A549 treated with Mapracorat at 1 μM for 4 hours (cell line): ENCODE measurements at places on chromosomes 13 and 19. TPM values are rescaled to one million over a fixed set of nuclear protein-coding genes. Genes with fewer than 3 reads are reported as not detected.

PDE4C gene
- total RNA-seq, result 0.24 to 0.49 TPM (median 0.28 TPM) in 4 of 5 replicates, not detected in the other

ZNF234 gene
- 1.9 to 2.6 TPM (median 2.1 TPM) in 5 replicates for total RNA-seq

PRSS57 gene
- total RNA-seq, result 0.18 to 0.23 TPM in 2 of 5 replicates, not detected in the others

SULT2A1 gene
- total RNA-seq, result not detected in 5 replicates

ZNF480 gene
- total RNA-seq, result 7.0 to 16.7 TPM (median 16.1 TPM) in 5 replicates

B3GNT8 gene
- total RNA-seq, result 0.10 to 0.32 TPM (median 0.13 TPM) in 4 of 5 replicates, not detected in the other

BTBD2 gene
- 31.4 to 46.2 TPM (median 43.0 TPM) in 5 replicates for total RNA-seq

CYP2S1 gene
- 18.9 to 24.2 TPM (median 19.7 TPM) in 5 replicates for total RNA-seq

ZNF429 gene
- not detected in 5 replicates for total RNA-seq

GAPDHS gene
- total RNA-seq, result 0.21 TPM in 1 of 5 replicates, not detected in the others

MAU2 gene
- 8.8 to 14.1 TPM (median 13.6 TPM) in 5 replicates for total RNA-seq

IZUMO2 gene
- total RNA-seq, result not detected in 5 replicates

C13orf42 gene
- total RNA-seq, result not detected in 5 replicates

ATP1A3 gene
- total RNA-seq, result 3.4 to 4.8 TPM (median 4.1 TPM) in 5 replicates
